ENCODE measurements at places on chromosomes 5 and 9.
A peak's percentile ranks its signal among the peaks of the same experiment; 100 is the strongest.

DNA sequence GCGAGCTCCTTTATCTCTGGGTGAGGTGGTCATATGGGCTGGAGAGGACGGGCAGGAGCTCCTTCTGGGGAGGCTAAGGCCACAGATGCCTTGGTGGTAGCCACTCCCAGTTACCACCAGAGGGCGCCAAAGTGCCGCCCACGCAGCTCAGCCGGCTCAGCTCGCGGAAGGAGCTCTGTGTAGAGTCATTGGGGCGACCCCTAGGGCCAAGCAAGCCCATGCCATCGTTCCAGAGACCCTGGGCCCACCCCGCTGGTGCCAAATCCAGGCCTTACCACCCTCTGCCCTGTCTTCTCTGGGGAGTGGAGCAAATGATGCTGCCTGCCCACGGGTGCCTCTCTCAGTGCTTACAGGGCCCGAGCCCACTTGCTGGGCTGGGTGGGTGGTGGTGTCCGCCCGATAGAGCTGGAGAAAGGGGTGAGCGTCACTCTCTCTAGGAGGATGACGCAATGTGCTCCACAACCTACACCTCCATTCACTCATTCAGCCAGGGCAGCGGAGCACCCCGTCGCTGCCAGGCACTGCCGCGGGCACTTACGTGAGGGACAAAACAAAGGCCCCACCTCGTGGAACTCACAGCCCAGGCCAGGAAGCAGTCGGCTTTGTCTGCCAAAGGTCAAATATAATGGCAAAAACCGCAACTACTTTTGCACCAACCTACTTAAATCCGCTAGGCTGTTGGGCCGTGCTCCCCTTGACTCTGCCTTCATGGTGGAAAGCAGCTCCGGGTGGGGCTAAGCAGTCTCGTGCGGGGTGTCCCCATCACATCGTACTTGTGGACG is 13.8 kb downstream of the TSPAN17 start:
- peak; percentile 69 for DNase-seq

DNA sequence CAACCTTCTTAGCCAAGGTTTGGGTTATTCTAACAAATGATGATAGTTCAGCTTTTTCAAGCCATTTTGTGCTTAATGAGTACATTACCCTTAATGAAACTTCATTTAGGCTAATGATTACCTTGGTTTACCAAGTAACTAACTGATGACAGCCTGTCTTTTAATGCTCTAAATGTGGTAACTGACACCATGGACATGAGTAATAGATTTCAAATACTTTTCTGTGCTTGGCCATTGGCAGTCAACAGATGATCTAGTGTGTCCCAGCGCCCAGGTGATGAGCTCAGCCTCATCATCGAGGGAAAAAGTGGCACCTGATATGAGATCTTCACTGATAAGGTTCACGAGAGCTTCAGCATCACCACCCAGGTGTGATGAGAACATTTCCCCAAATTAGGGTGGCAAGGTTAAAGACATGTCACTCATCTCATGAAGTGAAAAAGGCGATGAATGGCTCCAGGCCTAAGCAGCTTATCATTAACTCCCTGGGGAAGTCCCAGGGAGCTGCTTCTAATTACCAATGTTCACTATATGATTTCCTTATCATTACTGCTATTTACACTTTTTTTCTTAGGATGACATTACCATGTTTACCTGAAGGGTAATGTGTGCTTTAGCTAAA is 296.0 kb downstream of the SPOCK1 start:
- DNase-seq = no peak

- DNase-seq = no peak
These were observed 96.5 kb upstream of the ADRA1B start for GRCh38 chr5:159819591-159820411.

- DNase-seq = no peak
These were observed 1365.5 kb upstream of the CDH9 start for GRCh38 chr5:28403846-28404245.

- DNase-seq = no peak
These were observed 23.2 kb downstream of the TPPP start for GRCh38 chr5:669842-670395.

DNA sequence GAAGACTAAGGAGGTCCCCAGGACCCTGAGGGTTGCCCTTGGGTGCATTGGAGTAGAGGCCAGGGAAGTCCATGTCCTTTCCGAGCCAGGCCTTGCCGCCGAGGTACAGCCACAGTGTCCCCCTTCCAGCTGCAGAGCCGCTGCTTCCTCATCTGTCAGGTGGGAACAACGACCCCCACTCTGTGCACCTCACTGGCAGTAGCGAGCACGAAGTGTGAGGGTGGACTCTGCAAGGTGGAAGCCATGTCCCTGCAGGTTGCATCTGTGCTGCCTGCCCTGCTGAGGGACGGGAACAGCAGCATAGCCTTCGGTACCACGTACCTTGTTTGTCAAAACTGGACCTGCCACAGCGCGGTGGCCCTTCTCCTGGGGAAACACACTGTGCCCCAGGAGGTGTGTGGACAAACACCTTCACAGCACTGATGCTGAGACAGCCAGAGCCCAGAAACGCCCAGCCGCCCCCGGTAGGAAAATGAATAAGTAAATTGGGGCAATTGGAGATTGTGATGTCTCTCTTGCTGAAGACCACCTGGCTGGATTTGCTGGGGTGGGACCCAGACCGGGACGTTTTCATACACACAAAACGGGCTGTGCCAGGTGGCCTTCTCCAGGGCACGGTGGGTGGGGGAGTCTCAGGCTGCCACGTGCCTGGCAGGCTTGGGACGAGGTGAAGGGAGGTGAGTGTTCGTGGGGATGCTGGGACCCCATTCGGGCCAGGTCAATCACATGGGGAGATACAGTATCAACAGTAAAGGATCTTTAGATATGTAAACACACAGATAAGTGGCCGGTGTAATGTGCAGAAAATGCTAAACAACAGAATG is 157.3 kb downstream of the RXRA start:
- no peak for DNase-seq

DNA sequence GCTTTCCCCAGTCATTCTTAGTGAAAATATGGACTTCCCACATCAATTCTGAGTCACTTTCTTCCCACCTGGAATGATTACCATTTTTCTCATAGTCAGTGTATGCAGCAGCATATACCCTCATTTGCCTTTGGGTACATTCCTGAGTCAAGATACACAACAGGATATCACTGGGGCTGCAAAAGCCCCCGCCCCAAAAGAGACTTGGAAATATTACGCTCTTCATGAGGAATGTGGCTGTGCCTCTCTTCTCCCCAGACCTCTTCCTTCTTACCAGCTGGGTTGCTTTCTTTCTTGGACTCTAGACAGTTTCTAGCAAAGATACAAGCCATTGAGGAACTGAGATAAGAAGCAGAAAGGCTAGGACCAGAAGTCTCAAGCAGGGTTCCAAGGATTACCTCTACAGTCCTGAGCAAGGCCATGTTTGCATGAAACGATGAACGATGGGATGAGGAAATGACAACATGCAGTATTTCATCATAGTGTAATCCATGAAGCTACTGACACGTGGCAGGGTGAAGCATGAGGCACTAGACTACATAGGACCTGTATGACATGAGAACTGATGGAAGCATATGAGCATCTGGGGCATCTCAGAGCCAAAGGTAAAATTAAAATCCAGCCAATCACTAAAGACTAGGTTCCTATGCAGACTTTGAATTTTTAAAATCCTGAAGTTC is 218.1 kb downstream of the RAB3C start:
- no peak for DNase-seq

GRCh38 chr9:121509180-121509579 is 9.5 kb upstream of the GGTA1 start:
- DNase-seq = no peak

DNA sequence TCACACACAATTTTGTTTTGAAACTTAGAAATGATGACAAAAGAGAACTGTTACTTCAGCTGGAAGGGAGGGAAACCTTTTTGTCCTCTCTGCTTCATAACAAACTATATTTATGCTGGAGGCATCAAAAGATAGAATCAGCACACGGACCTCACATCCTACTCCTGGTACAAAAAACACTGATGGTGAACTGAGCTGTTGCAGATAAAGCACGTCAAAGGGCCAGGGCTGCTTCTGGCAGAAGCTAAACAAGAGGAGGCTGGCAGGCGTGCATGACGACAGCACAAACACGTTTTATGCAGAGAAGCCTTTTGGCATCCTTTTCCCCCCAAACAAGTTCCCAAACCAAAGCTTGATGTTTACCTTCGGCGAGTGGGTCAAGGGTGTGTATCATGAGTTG is 169.6 kb downstream of the SLC24A2 start:
- peak; percentile 32 for DNase-seq

GRCh38 chr5:69374911-69375446 is 5.4 kb downstream of the RAD17 start:
- no peak for DNase-seq

DNA sequence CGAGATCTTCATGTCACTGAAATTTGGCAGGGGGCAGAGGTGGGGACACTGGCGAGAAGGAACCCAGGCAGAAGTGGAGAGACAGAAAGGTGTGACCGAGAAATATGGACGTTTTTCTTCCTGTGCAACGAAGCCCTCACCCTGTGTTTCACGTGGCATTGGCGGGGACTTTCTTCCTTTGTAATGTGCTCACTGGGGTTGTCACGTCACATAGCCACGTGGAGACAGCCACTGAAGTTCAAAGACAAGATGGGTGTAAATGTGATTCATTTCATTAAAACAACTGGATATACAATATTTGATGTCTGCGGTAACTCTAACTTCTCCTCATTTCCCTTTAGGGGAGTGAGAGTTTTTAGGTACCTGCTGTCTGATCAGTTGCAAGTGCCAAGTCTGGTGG is 225.7 kb downstream of the FSTL4 start:
- DNase-seq = no peak

GRCh38 chr5:112385566-112385965 is 33.5 kb downstream of the EPB41L4A start:
- DNase-seq = no peak

- no peak for DNase-seq
These were observed 77.8 kb downstream of the BOD1 start for GRCh38 chr5:173538654-173539053.

GRCh38 chr5:72474516-72474915 is 32.7 kb downstream of the ZNF366 start:
- DNase-seq = no peak

DNA sequence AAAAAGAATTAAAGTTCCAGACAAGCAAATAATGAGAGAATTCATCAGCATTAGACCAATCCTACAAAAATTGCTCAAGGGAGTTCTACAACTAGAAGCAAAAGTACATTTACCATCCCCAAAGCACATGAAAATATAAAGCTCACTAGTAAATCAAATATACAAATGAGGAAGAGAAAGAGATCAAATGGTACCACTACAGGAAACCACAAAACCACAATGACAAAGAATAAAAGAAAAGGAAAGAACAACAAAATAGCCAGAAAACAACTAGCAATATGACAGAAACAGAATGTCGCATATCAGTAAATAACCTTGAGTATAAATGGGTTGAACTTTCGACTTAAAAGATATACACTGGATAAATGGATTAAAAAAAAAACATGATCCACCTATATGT is 739.0 kb downstream of the DTWD2 start:
- no peak for DNase-seq

DNA sequence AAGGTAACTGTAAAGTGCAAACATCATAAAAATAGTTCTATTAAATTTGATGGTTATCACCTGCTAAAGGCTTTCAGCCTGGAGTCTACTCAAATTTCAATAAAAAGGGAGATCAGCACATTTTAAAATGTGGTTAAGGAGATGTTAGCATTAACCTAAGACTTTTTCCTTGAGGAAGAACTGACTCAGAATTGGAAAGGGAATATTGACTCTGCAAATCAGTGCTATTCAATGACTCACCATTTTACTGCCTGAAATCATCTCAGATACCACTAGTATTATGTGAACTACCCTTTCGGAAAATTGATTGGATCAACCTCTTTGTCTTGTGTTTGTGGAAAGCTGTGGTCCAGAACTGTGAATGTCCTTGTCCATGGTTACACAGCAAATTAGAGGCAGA is 113.3 kb downstream of the ADRB2 start:
- no peak for DNase-seq

- no peak for DNase-seq
These were observed 64.0 kb downstream of the SECISBP2 start for GRCh38 chr9:89382026-89382986.

GRCh38 chr5:140633021-140633471 is at the start of gene CD14:
Gene CD14, minus strand, starts transcription at chr5:140633175. Its CDS starts 104 bp downstream, at chr5:140633071.
- no peak for DNase-seq

DNA sequence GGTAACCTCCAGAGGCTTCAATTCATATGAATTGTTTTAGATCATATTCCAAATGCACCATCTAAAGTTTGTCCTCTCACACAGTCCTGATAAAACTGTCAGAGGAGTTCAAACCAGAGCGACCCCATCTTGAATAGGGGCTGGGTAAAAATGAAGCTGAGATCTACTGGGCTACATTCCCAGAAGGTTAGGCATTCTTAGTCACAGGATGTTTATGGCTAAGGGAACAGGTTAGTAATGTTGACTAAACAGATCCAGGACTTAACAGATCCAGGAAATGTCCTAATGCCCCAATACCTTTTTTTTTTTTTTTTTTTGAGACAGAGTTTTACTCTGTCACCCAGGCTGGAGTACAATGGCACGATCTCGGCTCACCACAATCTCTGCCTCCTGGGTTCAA is 192.6 kb upstream of the PRDM9 start:
- DNase-seq = no peak

DNA sequence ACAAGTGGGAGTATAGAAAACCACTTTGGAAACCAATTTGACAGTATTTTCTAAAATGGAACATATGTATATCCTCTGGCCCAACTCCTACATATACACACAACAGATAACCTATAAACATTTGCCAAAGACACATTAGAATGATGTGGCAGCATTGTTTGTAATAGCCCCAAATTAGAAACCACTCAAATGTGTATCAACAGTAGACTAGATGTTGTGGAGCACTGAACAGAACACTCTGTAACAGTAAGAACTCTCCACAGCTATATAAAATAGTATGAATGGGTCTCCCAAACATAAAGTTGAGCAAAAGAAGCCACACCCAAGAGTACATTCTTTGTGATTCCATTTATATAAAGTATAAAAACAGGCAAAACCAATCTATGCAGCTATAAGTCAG is 6.1 kb downstream of the ZNF622 start:
- DNase-seq = no peak

DNA sequence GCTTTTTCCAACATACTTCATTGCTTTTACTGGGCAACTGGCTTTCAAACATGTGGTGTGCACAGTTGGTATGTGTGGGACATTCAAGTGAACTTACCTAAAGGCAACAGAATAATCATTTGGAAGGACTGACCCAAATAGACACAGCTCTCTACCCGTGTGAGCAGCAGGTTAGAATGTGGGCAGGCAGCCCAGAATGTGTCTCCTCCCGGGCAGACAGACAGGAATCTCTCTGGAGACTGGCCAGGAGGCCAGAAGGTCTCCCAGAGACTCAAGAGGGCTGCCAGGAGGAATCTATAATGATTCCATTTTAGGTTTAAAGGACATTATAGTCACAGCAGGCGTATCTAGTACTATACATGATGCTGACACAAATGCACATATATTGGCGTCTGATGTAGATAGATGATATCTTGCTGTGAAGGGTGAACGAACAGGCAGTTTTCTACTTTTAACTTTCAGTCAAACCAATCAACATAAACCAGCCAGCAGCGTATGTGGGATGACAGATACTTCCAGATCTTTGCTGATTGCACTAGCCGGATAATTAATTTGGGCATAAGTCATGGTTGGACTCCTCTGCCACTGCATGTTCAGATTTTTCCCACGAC is 297.4 kb upstream of the ZNF608 start:
- peak; percentile 86 for DNase-seq
